ENCODE measurements at places on chromosomes 13 and 19.

DNA sequence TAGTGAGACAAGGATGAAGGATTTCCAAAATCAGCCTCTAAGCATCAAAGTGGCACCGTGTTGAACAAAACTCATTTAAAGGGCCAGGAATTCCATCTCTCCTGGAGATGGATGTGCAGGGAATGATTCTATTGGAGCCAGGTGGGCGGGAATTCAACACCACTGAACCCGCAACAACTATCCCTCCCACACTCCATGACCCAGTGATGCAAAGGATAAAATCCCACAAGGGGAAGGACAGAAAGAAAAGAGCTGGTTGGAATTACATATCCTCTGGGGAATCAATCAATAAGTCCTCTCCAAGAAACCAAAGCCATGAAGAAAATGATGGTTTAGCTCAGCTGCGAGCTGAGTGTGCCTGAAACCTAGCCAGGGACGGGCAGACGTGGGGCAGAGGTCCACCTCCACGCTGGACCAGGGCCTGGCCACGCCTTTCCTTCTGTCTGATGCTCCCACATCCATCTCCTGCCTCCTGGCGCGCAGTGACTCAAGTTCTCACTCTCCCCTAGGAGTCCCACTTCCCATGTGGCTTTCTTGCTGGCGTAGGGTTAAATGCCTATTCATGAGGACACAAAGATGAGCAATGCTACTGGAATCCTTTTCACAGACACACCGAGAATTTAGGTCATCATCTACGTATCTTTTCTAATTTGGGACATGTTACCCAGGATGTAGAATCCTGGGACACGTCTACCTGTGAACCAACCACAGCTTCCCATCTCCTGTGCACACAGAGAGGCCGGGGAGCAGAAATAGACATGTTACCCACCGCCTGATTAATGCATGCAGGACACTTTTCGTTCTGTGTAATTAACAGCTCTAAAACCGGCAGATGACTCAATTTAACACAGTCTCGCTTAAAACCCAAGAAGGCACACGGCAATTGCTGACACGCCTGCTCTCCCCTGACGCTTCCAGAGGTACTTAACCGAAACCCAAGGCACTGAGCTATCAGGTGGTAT is 48.6 kb downstream of the PEPD start:
- DNase-seq: no peak

- DNase-seq: no peak
Measured at GRCh38 chr19:7391218-7391670, 42.5 kb downstream of the ARHGEF18 start.

- DNase-seq: no peak
Measured at GRCh38 chr13:34708566-34709313, 233.3 kb upstream of the NBEA start.

DNA sequence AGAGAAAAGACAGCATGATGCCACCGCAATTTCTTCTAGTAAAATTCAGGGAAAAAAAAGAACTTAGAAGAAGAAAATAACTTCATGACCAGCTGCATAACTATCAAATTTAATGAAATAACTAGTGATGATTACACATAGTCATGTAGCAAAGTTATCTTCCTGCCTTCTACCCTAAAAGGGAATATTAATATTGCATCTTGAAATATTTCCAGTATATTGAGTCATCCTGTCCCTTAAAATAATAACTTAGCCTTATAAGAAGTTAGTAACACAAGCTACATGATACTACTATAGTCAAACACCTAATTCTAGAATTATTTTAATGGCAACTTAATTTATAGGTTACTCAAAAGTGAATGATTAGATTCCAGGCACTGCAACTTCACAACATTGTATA is 289.2 kb downstream of the KLF12 start:
- DNase-seq: no peak

GRCh38 chr19:38900743-38901190 is 998 bp downstream of the NFKBIB start:
- peak; percentile 14 for DNase-seq

- DNase-seq: no peak
Measured at GRCh38 chr13:114151031-114151430, 18.6 kb upstream of the RASA3 start.

GRCh38 chr19:33487901-33488800 is 33.4 kb downstream of the PEPD start:
- DNase-seq: no peak

GRCh38 chr19:38209152-38209551 is 14.9 kb downstream of the DPF1 start:
- DNase-seq: no peak

GRCh38 chr13:49681842-49682435 is 9.3 kb downstream of the EBPL start:
- no peak for DNase-seq

DNA sequence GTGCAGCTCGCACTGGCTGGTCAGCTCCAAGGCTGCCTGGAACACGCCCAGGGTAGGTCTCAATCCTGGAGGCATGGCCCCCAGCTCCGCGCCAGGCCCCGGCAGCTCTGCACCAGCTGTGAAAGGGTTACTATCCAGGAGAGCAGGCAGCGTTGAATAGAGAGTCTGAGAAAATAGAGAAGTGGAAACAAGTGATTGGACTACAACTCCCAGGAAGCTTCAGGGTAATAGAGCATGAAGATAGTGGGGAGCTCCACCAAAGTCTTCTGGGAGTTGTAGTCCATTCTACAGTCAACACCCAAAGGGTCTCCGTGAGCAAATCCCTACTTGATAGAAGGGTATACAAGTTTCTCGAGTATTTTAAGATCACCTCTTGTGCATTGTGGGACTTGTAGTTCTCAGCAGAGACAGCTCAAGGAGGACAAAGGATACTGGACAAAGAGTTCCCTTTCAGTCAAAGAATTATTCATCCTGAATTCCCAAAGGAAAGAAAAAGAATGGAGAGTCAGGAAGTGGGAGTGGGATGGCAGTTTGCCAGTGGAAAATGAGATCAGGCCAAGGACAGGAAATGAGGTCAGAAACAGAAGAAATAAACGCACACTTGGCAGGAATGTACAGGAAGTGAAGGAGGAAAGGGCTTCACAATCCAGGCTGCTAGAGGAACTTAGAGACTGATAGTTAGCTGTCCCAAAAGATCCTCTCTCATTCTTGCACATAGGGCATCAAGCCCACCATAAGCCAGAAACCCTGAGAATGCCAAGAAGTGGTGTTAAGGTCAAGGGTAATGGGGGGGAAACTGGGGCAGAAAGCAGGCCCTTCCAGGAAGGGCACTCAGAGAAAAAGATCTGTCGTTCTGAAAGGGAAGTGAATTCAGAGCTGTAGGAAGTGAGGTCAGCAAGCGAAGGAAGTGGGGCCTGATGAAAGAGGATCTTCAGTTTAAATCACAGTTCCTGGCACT is 5.5 kb upstream of the MAMSTR start:
- no peak for DNase-seq
